ENCODE measurements at places on chromosomes 3 and 15.

- DNase-seq: no peak
Measured at GRCh38 chr15:79479616-79480015, 47.5 kb downstream of the MINAR1 start.

DNA sequence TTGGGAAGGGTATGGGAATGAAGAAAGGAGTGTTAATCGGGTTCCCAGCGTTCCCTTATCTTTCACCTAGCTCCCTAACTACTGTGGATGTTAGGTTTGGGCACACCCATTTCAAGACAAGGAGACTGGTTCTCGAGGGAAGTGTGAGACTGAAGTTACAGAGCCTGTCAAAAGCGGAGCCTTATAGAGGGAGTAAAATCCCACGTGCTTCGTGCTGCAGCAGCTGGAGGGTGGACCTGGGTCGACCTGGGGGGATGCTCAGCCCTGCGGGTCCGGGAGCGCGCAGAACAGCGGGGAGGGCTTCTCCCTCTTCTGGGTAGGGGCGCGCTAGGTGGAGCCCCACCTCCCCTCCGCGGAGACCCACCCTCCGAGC, 314 bp upstream of the TMED3 start:
- DNase-seq: no peak

DNA sequence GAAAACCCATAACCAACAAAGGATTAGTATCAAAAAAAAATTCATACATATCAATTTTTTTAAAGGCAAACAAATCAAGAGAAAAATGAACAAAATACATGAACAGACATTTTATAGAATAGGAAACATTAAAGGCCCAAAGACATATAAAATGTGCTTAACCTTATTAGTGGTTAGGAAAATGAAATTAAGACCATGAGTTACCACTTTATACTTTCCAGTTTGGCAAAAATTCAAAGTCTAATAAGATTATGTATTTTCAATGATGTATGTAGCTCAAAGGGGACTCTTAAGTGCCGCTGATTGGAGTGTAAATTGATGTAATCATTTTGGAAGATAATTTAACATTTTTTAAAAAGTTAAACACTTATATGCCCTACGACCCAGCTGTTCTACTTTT, 89.2 kb downstream of the BOC start:
- DNase-seq: no peak

GRCh38 chr3:45126730-45127129, 19.4 kb downstream of the CDCP1 start:
- no peak for DNase-seq

GRCh38 chr3:138748190-138748589, 86.5 kb downstream of the PIK3CB start:
- DNase-seq: no peak

DNA sequence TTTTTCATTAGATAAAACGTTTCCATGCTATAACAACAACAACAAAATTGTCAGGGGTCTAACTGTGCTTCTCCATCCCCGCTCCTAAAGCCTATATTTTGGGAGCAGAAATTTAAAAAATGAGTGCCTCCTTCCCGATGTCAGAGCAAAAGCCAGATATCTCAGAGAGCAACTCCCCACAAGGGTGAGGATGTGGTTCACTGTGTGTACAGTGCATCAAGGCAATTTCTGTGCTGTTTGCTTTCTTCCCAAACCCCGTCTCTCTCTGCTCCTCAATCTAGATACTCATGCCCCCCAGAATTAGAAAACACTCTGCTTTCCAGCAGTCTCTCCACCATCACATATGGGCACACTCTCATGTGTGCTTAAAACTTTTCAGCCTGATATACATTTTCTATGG, 76.7 kb upstream of the MBNL1 start:
- DNase-seq: no peak

- no peak for DNase-seq
Measured at GRCh38 chr3:138875754-138876664, 41.3 kb upstream of the PIK3CB start.

- no peak for DNase-seq
Measured at GRCh38 chr15:36218322-36218721, 361.1 kb upstream of the CDIN1 start.

DNA sequence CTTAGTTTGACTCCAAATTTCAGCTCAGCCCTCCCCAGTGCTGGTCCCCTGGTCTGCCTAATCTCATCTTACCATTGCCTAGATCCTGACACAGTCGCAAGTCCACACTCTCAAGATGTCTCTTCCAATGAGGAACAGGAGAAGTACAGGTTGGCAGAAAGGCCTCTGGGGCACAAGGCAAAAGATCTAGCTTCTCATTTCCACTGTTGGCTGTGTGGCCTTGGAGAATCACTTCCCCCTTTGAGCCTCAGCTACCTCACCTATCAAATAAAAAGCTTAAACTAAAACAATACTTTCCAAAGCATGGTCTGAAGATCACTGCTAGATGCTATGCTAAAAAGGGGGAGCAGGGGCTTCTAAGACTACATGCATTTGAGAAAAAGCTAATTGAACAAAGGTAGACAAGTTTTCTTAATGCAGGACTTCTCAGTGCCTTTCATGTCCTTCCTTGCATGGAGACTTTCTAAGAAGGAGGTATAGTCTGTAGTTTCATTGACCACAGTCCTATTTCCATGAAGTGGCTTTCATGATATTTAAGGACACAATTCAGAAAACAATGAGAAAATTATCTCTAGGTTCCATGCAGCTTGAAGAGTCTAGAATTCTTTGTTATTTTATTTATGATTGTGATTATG, 118.0 kb upstream of the RAD18 start:
- no peak for DNase-seq

- no peak for DNase-seq
Measured at GRCh38 chr3:150729682-150730360, 26.1 kb upstream of the ERICH6 start.

DNA sequence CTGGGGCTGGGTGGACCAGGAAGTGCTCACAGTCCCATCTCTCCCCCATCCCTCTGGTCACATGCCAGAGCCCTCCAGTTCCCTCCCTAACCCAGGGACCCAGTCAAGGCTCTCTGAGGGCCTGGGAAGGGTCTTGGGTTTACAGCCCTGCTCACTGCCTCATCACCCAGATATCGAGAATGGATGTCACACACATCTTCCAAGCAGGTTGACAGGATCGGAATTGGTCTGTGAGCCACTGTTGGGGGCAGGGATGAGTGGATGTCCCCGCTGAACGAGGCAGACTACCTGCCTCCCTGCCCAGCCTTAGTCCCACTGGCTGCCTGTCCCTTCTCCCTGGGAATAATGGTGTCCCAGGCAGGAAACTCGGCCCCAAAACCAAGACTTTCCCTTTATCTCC, 20.0 kb upstream of the GOLGA6C start:
- no peak for DNase-seq

DNA sequence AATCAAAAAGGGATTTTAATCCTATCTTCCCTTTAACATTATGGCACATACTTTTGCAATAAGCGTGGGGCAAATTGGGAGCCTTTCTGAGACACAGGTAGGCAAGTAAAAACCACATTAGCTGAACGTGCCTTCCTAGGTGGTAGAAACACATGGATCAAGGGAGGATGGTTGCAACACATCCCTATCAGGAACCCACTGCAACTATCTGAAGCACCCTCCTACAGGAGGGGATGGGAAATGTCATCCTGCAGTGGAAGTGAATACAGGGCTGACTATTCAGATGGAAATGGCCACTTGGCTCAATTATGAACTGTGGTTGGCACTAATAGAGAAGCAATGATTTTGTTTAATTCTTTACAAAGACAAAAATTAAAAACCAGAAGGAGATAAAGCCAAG, 826.3 kb downstream of the FHIT start:
- no peak for DNase-seq

DNA sequence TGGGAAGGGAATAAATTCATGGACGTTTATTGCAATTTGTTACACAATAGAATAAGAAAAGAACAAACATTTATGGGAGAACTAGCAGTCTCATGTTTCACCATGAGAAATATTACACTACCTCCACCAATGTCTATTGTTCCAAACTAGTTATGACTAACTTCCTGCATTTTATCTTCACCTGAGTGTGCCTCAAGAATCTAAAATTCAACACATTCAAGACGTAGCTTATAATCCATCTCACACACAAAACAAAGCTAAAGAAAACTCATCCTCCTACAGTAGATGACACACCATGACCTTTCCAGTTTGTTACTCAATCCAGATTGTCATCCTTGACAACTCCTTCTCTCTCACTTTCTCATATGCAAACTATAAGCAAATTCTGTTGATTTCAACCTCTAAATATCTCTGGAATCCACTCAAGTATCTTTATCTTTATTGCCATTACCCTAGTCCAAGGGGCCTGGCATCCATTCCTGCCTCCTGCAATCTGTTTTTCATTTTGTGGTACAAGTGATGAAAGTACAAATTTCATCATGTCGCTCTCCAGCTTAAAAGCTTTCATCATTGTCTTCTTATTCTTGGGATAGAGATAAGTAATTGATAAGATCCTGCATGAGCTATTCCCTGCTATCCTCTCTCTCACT, 229.9 kb downstream of the NR2F2 start:
- DNase-seq: no peak

DNA sequence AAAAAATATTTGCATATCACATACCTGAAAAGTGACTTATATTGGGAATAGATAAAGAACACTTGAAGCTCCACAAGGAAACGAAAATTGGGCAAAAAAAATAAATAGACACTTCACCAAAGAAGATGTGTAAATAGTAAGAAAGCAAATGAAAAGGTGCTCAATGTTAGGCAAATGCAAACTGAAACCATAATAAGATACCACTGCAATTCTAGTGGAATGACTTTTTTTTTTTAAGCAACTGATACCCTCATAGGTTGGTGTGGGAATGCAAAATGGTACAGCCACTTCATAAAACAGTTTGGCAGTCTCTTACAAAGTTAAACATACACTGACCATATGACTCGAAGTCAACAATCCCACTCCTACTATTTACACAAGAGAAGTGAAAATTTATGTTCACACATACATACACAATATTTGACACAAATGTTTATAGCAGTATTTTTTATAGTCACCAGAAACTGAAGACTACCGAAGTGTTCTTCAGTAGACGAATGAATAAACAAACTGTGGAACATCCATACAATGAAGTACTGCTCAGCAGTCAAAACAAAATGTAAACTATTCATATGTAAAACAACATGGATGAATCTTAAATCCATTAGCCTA, 176.3 kb downstream of the ZMAT3 start:
- DNase-seq: no peak

- DNase-seq: no peak
Measured at GRCh38 chr3:38648024-38648658, 1.3 kb downstream of the SCN5A start.

- no peak for DNase-seq
Measured at GRCh38 chr3:147311716-147312115, 94.6 kb downstream of the ZIC4 start.

- no peak for DNase-seq
Measured at GRCh38 chr15:45714590-45715488, 80.0 kb downstream of the SQOR start.

- no peak for DNase-seq
Measured at GRCh38 chr3:11583638-11584046, 60.1 kb downstream of the VGLL4 start.

Measured in stimulated activated CD4-positive, alpha-beta T cell treated with anti-CD3 and anti-CD28 coated beads, TNF-alpha, amount 100 ng/mL, for 4 hours (primary cell).